ENCODE measurements at places on chromosomes 12 and 14.

GRCh38 chr14:94932589-94932988 is 162.7 kb upstream of the GSC start:
- no peak for DNase-seq

DNA sequence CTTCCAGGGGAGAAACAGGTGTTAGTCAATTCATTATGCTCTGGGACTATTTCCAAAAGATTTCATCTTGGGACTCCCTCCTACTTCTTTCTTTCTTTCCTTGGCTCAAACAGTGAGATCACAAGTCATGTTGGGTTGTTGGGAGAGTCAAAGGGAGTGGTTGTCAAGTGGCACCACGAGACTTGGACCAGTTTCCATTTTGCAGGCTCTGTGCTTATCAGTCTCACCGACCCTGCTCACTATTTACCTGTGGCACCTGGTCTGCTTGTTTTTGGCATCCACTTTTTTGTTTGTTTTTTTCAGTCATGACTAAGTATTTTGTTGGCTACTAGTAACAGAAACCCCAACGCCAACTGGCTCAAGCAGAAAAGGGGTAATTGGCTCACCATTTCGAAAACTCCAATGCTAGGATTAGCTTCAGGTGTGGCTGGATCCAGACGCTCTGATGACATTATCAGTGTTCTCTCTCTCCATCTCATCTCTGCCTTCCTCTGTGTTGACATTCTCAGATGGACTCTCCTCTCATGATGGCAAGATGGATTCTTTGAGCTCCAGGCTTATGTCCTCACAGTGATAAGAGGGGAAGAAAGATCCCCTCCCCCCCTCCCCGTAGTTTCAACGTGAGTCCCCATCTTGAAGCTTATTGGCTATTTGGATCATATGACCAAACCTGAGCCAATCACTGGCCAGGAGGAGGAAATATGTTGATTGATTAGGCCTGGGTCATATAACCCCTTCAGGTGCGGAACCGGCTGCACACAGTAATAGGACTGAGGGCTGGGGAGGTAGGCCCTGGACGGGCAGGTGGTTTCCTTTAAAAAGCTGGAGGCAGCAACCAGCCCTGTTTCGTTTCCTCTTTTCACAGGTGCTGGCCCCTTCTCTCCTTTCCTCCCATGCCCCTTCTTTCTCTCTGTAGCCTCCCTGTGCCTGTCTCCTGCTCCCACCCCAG is 84.2 kb downstream of the AACS start:
- DNase-seq, result no peak

- DNase-seq, result no peak
These were observed 48.8 kb upstream of the GPR68 start for GRCh38 chr14:91293281-91293680.

- DNase-seq, result no peak
These were observed 267.7 kb downstream of the MED13L start for GRCh38 chr12:116009805-116010204.

GRCh38 chr14:99289394-99290189 is 17.6 kb upstream of the BCL11B start:
- DNase-seq, result no peak

DNA sequence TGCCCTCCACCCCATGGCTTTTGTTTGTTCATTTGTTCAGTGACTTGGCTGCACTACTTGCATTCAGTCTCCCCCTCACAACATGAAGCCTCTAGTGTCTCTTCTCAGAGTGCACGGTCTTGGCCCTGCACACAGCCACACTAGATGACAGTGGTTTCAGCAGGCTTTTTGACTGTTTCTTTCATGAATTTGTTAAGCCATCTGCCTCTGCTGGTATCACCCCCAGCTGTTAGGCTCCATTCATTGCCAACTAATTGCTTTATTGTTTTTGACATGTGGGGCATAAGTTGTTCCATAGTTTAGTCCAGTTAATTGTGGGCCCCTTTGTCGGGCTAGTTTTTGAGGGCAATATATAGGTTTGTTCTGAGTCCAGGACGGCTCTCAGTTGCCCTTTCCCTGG is 18.8 kb downstream of the OS9 start:
- no peak for DNase-seq

- peak; percentile 2 for DNase-seq
These were observed 815 bp downstream of the NID2 start for GRCh38 chr14:52067873-52068614.

DNA sequence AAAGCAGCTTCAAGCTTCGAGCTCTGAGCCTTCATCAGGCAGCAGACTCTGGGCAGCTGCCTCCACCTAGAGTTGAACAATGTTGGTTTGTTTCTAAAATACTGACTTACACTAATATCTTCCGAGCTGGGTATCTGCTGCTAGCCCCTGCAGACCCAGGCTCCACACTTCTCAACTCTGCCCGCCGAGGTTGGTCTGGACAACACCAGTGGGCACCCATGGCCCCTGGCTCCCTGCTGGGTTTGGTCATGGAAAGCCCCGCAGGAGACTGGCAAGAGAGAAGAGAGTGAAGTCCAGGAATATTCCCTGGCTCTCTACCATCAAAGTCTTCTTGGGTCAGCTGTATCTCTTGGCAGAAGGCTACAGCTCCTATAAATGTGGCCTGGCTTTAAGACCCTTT is 214.2 kb upstream of the TMEM132C start:
- DNase-seq, result no peak

DNA sequence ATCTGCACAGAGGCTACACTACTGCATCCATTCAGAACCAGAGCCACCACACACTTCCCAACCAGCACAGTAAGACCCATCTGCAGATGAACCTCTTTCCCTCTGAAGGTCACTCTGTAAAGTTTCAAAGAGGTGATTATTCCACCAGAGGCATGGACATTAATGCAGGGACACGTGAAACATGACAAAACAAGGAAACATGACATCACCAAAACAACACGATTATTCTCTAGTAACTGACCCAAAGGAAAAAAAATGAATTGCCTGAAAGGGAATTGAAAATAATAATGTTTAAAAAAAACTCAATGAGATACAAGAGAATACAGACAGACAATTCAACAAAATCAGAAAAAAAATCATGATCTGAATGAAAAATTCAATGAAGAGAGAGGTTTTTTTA is 139.1 kb downstream of the RERGL start:
- no peak for DNase-seq

- DNase-seq, result no peak
These were observed 8.7 kb downstream of the SAV1 start for GRCh38 chr14:50659327-50659974.

- no peak for DNase-seq
These were observed 450.2 kb upstream of the MDGA2 start for GRCh38 chr14:48125654-48126053.

GRCh38 chr12:68479896-68480291 is 130.8 kb upstream of the RAP1B start:
- no peak for DNase-seq

- no peak for DNase-seq
These were observed 22.2 kb upstream of the C12orf71 start for GRCh38 chr12:27104546-27104945.

DNA sequence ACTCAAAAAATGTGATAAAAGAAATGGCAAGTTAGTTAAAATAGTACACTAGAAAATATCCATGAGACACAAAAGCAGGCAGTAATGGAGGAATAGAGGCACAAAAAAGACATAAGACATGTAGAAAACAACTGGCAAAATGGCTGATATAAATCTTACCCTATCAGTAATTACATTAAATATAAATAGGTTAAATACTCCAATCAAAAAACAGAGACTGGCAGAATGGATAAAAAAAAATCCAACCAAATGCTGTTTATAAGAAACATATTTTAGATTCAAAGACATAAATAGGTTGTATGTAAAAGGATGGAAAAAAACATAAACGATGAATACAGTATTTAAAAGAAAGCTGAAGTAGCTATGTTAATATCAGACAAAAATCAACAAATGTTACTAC is 15.3 kb upstream of the BATF start:
- DNase-seq, result no peak

- DNase-seq, result no peak
These were observed 207.5 kb downstream of the KIF26A start for GRCh38 chr14:104345621-104346462.

GRCh38 chr12:15225136-15225862 is 4.1 kb upstream of the RERG start:
- DNase-seq, result no peak

GRCh38 chr14:59028476-59029202 is 159.8 kb upstream of the DAAM1 start:
- DNase-seq, result no peak

- no peak for DNase-seq
These were observed 34.8 kb downstream of the TMEM229B start for GRCh38 chr14:67453575-67454300.

DNA sequence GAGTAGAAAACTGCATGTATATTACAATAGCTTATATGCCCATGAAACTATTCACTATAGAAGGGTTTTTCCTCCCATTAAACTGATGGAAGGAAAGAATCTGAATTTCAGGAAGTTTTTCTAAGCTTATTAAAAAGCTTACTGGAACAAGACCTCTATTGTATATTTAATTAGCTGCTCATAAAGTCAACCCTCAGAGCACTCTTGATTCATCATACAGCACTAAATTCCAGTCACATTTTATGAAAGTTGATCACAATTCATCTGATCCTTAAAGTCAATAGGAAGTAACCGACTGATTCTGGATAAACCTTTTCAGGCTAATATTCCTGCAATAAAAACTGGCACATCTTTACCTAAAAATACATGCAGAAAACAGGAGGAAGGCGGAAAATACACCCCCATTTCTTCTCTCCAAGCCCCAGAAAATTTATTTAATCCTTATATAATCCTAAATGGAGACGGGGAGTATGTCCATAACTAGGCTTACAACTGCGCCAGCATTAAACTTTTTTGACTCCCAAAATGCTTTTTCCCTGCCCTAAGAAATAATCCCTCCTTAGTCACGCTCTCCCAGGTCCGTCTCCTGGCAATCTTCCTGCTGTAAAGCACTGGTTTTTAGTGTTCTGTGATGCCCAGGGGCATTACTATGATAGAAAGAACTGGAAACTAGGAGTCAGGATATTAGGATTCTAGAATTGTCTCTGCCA is 35.3 kb downstream of the DICER1 start:
- DNase-seq, result no peak

DNA sequence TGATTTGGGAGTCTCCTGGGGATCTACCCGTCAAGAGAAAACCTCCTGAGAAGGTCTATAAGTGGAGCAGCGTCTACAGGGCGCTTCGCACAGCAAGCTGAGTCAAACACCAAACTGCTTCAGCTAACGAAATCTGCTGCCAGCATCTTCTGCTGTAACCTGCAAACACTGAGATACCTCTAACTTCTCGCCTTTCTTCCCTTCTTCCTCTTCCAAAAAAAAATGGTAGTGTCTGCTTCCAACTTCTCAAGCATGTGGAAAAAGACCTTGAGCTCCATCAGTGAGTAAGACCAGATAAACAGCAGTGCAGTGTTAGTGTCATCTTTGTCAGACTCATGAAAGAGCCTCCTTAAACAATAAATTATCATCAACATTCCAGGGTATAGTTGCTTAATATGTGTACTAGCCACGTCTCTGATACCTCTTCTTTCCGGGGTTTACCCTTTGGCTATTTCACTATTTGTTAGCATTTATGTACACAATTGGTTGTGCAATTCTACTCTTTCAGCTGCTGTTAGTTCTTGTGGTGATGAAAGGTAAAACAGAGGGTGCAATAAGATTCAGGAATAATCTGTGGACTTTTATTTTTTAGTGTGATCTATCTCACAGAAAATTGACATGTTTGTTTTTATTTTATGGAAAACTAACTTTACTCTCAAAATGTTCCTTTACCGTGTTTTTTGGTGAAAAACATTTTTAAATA is 81.6 kb downstream of the LLPH start:
- no peak for DNase-seq

- DNase-seq, result no peak
These were observed 184.4 kb upstream of the BCL2L14 start for GRCh38 chr12:11886339-11886738.

- DNase-seq, result no peak
These were observed 233.1 kb downstream of the TRHDE start for GRCh38 chr12:72505227-72505626.

- no peak for DNase-seq
These were observed 48.4 kb downstream of the GCH1 start for GRCh38 chr14:54854181-54854580.

DNA sequence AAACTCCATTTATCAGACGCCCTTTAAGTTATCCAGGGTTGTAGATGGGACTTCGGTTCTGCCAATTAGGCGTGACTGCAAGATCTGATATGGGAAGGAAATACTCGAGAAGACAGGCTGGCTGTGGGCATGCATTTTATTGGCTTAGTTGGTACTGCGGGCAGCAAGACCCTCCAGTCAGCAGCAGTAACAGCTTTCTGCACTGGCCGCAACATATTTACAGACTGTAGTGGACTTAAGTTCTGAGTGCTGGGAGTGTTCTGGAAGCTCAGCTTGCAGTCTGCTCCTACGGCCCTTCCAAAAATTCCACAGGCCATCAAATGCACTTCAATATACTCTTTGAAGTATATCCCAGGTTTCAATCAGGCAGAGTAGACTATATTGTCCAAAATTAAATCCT is 21.1 kb downstream of the KITLG start:
- no peak for DNase-seq

DNA sequence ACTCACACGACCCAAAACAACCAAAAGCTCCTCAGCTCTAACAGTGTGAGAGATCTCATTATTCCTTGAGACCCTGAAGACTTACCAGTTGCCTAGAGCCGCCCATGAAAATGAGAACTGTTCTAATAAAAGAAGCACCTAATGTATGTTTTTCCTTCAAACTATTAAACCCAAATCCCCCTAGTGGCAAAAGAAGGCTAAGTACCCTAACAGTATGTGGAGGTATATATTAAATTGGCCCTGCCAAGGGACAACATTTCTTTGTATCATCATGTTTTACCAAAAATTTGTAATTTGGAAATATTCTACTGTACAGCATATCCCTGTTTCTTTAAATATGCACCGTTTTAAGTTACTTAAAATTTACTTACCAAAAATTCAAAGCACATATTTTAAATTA is 38.0 kb upstream of the PPFIA2 start:
- DNase-seq, result no peak

- DNase-seq, result no peak
These were observed at the start of gene GPR162 for GRCh38 chr12:6821591-6822425. Gene GPR162 (plus strand): TSS chr12:6821821. CDS start chr12:6823899, 2,078 bp downstream.

GRCh38 chr12:30725739-30726138 is 29.0 kb downstream of the CAPRIN2 start:
- DNase-seq, result no peak

DNA sequence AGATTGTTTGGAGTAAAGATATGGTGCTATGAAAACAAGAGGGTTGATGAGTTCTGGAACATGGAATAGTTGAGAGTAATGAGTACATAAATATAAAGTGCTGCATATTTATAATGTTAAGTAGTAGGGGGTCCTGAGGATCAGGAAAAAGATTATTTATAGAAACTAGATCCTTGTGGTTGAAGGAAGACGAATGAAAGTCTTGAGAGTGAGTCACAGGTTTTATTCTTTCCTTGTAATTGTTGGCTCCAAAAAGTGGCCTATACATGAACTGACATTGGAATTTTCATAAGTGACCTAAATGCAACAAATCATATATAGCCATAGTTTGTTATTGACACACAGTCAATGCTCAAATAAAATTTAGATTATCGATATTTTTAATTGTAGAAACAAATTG is 440.4 kb upstream of the PRICKLE1 start:
- no peak for DNase-seq

GRCh38 chr14:23163830-23164229 is 19.6 kb downstream of the SLC7A8 start:
- no peak for DNase-seq

Data from activated CD8-positive, alpha-beta memory T cell treated with anti-CD3 and anti-CD28 coated beads for 48 hours (primary cell).